ENCODE measurements at places on chromosomes 7 and 10.

DNA sequence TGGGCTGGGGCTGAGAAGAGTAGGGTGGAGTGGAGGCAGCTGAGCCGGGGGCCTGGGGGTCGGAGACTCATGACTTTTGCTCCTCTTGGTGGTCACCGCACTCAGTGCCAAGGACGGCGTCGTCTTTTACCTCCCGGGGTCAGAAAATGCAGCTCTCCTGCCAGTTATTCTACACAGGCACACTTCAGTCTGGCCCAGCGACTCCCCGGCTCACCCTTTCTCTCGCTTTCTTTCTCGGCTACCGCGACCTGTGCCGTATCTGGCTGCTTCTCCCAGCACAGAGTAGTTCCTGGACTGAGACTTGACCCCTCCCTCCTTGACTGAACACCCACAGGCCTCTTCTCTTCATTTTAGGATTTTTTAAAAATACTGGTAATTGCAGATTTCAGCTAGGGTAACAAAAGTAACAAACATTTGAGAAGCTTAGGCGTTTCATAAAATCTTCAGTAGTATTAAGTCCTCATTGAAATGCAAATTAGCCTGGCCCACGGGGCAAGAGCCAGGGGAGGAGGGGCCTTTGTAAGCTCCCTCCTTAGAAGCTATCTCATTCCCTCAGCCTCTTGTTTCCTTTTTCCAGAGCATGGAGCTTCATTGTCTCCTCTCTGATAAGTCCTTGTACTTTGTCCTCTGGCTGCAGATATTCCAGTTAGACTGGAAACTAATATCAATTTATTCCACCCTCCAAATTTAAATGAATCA lies 1.1 kb upstream of the PRLHR start:
- no peak for DNase-seq

- DNase-seq: no peak
Observed at GRCh38 chr7:159109653-159110035, 35.0 kb downstream of the VIPR2 start.

DNA sequence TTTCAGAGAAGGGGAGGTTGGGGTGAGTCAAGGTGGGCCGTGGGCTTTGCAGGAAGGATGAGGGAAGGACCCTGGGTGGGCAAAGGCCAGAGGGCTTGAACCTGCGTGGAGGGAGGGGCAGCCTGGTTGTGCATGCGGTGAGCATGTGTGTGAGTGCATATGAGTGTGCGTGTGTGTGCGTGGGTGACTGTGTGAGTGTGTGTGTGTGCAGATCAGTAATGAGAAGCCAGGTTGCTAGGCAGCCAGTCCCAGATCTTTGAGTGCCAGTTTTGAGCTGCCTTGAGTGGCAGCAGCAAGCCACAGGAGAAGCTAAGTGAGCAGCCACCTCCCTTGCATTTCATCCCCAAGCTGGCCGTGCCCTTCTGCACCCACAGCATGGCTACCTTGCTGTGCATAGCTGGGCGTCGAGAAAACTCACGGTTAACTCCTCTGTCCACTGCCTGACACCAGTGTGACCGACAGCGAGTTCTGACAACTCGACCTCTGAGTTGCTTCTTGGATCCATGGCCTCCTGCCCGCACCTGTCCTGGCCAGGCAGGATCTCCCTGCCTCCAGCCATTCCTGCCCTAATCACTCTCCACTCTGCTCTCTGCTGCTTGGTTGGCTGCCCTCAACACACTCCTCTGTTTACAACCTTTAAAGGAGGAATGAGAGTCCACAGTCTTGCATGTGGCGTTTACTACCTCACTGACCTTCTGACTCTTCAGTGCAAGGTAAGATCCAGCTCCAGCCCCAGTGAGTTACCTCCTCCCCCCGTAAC lies 775.4 kb downstream of the TYW1 start:
- no peak for DNase-seq

DNA sequence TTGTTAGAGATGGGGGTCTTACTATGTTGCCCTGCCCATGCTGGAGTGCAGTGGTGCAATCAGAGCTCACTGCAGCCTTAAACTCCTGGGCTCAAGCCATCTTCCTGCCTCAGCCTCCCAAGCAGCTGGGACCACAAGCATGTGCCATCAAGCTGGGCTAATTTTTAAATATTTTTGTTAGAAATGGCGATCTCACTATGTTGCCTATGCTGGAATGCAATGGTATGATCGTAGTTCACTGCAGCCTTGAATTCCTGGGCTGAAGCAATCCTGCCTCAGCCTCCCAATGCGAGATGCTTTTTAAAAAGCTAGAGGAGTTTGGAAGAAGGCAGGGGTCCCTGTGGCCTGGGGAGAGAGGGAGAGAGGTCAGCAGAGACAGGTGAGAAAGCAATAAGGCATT lies 600.1 kb upstream of the AUTS2 start:
- no peak for DNase-seq

DNA sequence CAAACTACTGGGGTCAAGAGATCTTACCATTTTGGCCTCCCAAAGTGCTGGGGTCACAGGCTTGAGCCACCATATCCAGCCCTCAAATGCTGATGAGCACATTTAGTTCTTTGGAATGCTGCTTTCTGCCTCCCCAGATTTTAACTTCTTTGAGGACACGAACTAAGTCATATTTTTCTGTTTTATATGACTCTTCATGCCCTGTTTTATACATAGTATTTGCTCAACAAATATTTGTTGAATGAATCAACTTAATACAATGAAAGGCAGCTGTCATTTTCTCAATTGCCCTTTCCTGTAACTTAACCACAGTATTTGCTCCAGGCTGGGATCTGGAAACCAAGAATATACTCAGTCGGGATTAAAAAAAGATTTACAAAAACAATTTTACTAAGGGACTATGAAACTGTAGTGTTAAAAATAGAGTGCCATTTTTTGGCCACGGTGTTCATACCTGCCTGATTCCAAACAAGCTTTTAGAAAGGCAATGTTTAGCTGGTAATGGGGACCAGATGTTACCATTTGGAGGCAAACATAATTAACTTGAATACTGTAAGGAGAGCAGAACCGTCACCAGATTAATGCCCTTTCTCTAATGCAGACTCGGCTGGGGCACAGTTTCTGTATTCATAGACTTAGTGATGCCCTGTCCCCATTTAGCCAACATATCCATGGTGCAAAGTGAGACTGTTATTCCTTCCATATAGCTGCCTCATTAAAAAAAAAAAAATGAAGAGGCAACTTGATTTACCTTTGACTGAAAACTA lies 117.6 kb downstream of the NRP1 start:
- DNase-seq: no peak

GRCh38 chr10:80202934-80203834 lies 2.2 kb downstream of the ANXA11 start:
- peak; percentile 65 for DNase-seq

DNA sequence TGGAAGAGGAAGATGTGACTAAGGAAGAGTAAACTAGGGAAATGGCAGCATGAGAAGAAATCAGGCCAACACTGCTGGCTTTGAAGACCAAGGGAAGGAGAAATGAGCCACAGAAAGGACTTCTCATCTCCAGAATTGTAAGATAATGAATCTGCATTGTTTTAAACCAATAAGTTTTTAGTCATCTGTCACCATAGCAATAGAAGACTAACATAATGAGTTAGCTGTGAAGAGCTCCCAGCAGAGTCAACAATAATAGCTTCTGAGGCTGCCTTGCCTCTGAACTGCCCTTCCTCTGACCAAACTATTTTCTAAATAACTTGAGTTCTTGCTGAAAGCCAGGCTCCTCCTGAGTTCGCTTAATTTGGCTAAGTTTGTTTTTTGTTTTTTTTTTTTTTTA lies 103.6 kb downstream of the CACNA2D1 start:
- DNase-seq: no peak

- no peak for DNase-seq
Observed at GRCh38 chr10:128058106-128058749, 68.0 kb downstream of the MKI67 start.

DNA sequence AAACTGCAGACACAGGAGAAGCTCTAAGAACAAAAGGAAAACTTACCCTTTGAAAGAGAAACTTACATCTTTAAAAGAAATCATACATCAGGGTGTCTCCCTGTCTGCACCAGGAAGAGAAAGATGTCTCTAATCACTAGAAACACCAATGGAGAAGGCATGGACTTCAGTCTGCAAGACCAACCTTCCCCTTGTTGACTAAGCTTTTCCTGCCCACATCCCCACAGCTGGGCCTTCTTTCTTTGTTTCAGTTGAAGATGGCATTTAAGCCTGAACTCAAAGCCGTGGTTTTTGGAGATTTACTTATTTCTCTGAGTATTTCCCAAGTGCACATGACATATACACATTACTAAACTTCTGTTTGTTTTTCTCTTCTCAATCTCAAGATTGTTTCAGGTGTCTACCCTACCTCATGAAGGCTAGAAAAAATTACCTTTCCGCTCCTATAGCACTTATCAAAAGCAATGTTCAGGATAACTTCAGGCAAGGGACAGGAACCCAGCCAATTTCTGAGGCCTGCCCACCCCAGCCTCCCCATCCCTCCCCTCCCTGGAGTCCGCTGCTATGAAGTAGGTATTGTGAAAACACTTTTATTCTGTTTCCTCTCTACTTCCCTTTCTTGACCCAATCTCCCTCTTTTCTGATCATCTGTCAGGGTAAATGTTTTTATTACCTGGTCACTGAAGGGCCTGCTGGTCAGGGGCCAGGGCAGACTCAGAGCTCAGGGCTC lies 2.8 kb upstream of the SLC29A3 start:
- DNase-seq: no peak

GRCh38 chr10:96468845-96469244 lies 44.9 kb downstream of the TLL2 start:
- DNase-seq: no peak

GRCh38 chr7:136293272-136293671 lies 316.1 kb upstream of the MTPN start:
- no peak for DNase-seq

DNA sequence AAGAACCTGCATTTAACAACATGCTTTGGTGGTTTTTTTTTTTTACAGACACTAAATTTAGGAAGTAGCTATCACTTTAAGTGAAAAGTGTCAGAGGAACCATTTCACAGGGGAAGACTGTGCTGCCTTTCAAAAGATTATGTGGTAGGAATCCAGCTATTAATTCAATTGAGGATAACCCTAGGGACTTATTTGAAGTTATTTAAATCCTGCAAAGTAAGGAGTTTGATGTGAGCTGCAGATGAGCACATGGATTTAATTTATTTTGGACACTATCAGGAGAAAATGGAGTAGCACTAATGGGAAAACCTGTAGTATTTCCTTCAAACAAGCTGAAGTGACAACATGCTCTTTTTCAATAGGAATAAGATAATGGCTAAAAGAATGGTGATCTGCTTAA lies 419.8 kb downstream of the ANKRD7 start:
- no peak for DNase-seq

DNA sequence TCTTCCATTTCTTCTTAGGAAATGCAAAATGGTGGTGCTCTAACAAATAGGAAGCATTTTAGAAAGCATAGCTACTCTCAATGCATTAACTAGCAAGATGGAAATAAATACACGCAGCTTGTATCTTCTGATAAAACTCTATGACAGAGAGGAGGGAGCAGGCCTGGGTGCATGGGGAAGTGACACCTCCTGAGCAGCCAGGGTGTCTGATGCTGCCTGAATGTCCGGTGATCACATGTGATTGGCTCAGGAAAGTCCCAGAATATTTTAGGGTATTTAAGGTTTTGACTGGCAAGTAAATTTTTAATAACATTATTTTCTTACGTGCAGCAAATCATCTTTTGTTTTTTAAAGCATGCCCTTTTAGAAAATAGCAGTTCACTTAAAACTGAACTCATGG lies 261.0 kb upstream of the KLF6 start:
- no peak for DNase-seq

GRCh38 chr7:1651031-1651446 lies 19.0 kb upstream of the ELFN1 start:
- no peak for DNase-seq

DNA sequence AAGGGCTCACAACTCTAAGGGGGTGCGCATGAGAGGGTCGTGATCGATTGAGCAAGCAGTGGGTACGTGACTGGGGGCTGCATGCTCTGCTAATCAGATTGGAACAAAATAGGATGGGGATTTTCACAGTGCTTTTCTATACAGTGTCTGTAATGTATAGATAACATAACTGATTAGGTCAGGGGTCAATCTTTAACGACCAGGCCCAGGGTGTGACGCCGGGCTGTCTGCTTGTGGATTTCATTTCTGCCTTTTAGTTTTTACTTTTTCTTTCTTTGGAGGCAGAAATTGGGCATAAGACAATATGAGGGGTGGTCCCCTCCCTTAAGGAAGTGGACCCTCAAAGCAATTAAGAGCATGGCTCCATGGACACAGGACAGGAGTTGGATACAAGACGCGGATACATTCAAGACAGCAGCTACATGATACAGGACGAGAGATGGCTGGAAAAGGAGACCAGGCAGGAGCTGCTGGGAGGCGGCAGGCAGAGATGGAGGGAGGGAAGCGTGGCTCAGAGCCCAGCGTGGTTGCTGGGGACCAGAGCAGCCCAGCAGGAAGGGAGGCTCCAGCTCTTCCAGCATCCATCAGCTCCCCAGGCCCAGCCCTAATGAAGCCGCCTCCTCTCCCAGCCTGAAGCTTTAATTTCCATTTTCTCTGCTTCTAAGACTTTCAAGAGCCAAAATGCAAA lies 31.6 kb downstream of the GSDME start:
- DNase-seq: no peak

DNA sequence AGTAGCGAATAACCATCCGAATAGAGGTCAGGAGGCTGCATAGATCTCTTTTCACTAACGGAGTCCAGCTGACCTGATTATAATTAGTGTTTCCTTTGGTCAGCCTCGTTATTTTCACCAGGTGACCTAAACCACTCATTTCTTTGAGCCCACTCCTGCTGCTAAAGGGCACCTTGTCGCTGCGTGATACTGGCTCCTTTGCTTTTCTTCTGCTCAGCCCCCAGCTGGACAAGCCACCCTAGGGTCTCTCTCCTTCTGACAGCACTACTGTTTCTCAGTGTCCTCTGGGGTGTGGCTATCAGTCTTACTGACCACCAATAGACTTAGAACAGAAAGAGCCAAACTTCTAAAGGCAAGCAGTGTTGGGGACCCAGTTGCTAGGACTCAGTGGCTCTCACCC lies 2.7 kb upstream of the IGFBP3 start:
- DNase-seq: no peak

DNA sequence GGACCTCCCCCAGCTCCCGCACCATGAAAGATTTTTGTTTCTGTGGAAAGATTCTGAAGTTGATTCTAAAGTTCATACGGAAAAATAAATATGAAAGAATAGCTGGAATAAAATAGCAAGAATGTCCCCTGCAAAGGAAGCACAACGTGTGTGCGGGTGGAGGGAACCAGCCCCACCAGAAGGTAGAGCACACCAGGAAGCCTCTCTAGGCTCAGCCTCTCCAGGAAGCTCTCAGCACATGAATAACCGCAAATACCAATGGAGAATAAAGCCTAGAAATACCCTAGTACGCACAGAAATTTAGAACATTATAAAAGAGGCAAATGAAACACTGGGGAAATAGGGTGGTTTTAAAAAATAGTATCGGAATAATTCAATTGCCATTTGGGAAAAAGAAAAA lies 24.6 kb upstream of the FAM170B start:
- DNase-seq: no peak

GRCh38 chr10:22984066-22984465 lies 56.2 kb downstream of the ARMC3 start:
- no peak for DNase-seq

DNA sequence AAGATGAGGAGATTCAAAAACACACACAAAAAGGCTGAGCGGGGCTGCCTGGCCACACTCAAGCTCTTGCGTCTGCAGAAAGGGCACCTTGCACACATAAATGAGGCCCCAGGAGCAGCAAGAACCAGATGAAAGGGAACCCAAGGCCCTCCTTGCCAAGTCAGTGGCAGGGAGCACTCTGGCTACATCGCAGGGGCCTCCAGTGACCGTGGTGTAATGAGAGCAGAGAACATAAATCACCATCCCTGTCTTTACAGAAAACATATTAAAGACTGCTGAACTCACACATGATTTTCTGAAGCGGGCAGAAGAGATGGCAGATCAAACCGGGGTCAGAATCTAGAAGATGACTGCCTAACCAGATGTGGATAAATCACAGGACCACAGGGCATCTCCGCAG lies 80.5 kb downstream of the SLIT1 start:
- no peak for DNase-seq
